K562 (cell line): ENCODE measurements at places on chromosomes 7 and 10. TPM values are rescaled to one million over a fixed set of nuclear protein-coding genes. Genes with fewer than 3 reads are reported as not detected.

The CDHR1 gene
- polyA plus RNA-seq, result 0.30 and 0.46 TPM in 2 replicates

GRCh38 chr10:22927661-22928403 is at the start of gene ARMC3:
ARMC3 (plus strand) TSS chr10:22928053; CDS start chr10:22931997, 3,944 bp downstream.
- DNase-seq, result peak; percentile 61

GRCh38 chr7:111168182-111168581 is 77.3 kb downstream of the LRRN3 start:
- no peak for DNase-seq

- DNase-seq, result no peak
Observed at GRCh38 chr7:149060156-149060555, 30.4 kb downstream of the ZNF786 start.

DNA sequence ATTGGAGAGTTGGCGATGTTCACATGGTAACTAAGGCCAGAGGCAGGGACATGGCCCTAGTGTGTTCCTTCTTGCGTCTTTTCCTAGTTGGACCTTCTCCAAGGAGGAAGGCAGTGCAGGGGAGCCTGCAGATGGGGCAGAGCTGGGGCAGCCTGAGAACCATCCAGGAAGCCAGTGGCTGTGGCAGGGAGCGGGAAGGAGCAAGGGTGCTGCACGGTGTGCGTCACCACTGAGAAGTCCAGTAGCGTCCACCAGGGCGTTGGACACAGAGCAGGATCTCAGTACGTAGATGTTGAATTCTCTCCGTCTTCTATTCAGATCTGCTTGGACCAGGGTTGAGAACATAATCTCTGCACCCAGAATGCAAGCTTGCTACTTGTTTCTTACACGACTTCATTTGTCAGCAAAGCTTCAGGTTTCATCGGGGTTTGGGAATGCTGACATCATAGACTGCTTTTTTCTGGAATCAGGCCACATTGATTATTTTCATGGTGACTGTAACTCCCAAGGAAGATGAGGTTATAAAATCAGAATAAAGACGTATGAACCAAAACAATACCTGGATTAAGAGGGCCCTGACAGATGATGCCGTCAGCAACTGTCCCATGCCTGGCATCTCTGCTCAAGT is 130.3 kb downstream of the HECW1 start:
- no peak for DNase-seq

- peak; percentile 98 for DNase-seq
Observed at GRCh38 chr7:16268821-16269768, 152.2 kb downstream of the CRPPA start.

DNA sequence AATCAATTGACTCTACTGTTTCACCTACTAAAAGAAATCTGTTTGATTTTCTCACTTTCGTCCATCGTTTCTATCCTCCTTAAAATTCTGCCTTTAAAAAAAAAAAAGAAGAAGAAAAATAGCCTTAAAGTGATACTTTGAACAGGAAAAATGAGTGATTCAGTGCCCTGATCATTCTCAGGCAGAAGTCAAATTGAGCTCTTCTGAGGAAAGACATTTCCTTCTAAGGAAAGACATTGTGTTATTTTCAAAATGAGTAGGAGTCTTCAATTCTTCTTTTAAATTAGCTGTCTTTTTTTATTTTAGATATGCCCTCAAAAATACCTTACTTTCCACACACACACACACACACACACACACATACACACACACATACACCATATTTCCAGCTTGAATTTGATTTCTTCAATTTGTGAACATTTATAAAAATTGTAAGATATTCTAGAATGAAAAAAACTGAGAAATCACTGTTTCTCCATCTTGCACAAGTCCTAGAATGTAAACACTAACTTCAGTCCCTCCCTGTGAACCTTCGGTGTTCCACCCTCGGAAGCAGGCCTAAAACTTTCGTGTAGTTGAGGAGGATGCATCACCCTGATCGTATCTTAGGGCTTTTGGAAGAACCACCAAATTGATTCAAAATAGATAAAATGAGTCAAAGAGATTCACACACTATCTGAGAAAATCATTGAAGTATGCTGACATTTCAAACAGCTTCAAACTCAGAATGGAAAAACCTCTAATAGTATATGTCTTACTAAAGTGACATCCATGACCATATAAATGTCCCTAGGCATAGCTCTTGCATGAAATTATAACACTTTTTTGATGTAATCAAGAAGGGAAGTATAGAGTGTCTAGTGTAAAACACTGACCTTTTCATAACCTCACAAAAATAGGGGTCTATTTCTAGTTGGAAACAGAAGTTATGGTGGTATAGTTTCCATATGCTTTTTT is 270.8 kb downstream of the GATA3 start:
- DNase-seq, result no peak

DNA sequence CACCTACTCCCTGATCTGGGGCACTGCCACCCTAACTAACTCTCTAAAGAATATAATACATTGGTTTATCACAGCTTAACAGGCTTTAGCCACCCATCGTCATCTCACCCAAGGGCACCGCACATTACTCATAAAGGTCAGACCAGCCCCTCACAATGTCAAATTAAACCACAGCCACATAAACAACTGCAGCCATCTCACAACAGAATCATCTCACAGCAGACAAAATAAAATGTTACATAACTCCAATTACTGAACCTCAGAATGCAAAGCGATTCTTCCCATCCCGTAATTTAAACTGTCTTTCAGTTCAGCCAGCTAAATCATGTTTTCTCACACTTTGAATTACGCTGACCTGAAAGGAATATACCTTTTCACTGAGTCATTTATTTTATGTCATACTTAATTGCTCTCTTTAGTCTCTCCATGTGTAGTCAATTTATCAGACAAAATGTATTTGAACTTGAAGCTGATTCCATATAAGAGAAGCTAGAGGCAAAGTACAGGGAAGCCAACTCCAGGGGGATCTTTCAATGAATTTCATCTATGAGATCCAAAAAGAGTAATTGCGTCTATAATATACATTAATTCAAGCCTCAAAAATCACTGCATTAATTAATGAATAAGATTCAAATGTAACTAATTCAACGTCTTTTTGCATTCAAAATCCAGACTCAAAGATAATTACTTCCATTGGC is 96.9 kb upstream of the NEBL start:
- no peak for DNase-seq

DNA sequence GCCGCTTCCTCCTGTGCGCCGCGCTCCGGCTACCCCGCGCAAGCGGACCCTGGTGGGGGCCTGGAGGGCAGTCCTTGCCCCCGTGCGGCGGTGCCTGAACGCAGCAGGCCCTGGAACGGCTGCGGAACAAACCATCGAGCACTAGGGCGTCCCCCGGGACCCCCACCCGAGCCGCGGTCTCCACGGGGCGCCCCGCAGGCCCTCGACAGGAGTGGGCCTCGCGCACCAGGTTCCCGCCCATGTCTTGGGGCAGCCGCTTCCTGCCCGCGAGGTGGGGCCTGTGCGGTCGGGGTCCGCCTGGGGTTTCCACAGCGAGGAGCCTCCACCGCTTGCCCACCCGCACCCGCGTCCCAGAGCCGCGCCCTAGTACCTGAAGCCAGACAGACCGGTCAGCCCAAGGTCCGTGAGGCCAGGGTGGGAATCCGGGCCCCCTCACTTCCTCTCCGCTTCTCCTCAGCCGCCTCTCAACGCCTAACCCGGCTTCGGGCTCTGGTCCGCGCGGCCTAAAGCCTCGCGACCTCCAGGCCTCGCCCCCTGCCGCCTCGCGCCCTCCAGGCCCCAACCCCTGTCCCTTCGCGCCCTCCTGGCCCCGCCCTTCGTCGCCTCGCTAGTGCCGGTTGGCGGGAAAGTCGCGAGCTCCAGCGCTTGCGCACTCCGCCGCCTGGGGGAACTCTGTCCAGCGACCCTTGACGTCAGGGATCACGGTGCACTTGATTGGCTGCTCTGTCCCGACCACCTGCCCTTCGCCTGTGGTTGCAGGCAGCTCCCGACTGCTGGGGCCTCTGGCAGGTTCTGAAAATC is 7.0 kb upstream of the GBX1 start:
- no peak for DNase-seq

- DNase-seq, result no peak
Observed at GRCh38 chr7:149584009-149584408, 86.4 kb upstream of the ZNF746 start.

DNA sequence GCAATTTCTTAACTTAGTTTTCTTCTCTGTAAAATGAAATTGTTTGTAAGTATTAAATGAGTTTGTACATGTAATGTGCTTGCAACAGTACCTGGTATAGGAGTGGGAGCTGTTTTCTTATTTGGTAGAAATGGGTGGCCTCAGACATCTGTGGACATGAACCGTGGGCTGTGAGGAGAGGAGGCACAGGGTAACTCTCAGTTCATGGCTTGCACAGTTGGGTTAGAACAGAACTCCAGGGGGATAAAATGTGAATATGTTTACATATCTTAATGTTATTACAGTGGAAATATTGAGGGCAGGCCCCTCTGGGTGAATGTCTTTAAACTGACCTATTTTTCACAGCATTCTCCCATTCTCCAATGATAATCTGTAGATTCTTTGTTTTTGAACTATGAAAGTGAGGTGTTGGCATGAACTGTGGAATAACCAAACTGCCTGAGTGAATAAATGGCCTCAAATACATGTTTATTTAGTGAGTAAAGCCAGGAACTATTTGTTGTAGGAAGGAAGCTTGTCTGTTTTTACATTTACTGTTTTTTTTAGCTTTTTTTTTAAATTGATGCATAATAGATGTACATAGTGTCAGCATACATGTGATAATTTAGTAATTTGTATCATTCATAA is 2.6 kb downstream of the ABCA13 start:
- no peak for DNase-seq

The FAM25G gene
- not detected in 2 replicates for polyA plus RNA-seq

- DNase-seq, result no peak
Observed at GRCh38 chr10:132158122-132158741, 28.5 kb upstream of the DPYSL4 start.

GRCh38 chr10:80701706-80702105 is 164.0 kb downstream of the SH2D4B start:
- DNase-seq, result no peak

GRCh38 chr7:99267481-99267840 is 5.2 kb upstream of the MYH16 start:
- DNase-seq, result no peak

The MLXIPL gene
- 11.1 and 18.4 TPM in 2 replicates for polyA plus RNA-seq

GRCh38 chr7:155845226-155845625 is 33.0 kb upstream of the SHH start:
- no peak for DNase-seq

The DEPP1 gene
- 0.21 and 0.26 TPM in 2 replicates for polyA plus RNA-seq

The INHBA gene
- polyA plus RNA-seq, result not detected in 2 replicates

The BAG3 gene
- polyA plus RNA-seq, result 13.1 and 15.3 TPM in 2 replicates

The SLC35G1 gene
- 4.9 and 6.0 TPM in 2 replicates for polyA plus RNA-seq

DNA sequence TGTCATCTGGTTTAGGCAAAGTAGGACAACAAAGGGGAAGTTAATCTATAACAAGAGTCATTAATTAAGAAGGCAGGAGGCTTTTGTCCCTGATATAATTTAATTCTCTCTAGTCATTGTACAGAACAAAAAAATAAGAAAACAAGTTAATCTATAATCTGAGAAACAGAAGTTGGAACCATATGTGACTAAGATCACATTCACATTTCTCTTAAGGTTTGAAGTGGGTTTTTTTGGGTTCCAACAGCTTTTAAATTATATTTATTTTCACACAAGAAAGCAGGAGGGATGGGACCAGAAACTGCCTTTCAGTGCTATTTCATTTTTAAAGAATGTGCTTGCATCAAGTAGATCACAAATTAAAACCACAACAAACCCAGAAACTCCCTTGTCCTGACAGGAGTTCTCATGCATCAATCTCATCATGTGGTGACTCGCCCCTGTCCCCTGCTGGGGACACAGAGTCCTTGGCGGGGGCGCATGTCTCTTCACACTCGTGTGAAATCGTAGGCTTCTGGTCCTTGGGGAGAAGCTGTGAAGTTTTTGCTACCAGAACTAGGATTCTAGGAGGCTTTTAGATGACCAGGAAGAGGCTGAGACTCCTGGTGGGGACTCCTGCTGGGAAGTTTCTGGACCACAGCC is 10.1 kb upstream of the OPN4 start:
- no peak for DNase-seq

DNA sequence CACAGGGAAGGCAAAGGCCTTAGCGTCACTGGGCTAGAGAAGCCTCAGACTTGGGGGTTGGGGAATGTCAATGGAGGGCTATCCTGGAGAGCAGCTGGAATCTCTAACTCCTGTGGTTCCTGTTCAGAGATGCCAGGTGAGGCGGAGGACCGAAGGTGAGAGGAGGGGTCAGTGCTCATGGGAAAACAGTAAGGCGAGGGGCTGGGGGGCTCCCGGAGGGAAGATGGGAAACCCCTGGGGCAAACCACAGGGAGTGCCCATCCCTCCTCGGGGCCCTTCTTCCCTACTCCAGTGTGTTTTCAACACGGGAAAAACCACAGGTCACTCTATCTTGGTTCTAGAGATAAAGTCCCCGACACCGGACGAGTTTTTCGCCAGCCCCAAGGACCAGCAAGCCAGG is 3.3 kb downstream of the LRCH4 start:
- no peak for DNase-seq

The ZNF117 gene
- polyA plus RNA-seq, result 12.8 and 14.1 TPM in 2 replicates

The SFTPA1 gene
- 0.05 TPM in 1 of 2 replicates, not detected in the other for polyA plus RNA-seq

The PRSS1 gene
- not detected in 2 replicates for polyA plus RNA-seq

- no peak for DNase-seq
Observed at GRCh38 chr10:70568781-70569495, 33.6 kb downstream of the PRF1 start.

- peak; percentile 52 for DNase-seq
Observed at GRCh38 chr10:60096761-60097513, 190.6 kb upstream of the CCDC6 start.

The SEMA3C gene
- not detected in 2 replicates for polyA plus RNA-seq

The FAM149B1 gene
- 6.0 and 8.7 TPM in 2 replicates for polyA plus RNA-seq

- no peak for DNase-seq
Observed at GRCh38 chr10:84076047-84076388, 63.3 kb upstream of the GHITM start.

- no peak for DNase-seq
Observed at GRCh38 chr10:22317076-22317370, 835 bp downstream of the COMMD3 start.

DNA sequence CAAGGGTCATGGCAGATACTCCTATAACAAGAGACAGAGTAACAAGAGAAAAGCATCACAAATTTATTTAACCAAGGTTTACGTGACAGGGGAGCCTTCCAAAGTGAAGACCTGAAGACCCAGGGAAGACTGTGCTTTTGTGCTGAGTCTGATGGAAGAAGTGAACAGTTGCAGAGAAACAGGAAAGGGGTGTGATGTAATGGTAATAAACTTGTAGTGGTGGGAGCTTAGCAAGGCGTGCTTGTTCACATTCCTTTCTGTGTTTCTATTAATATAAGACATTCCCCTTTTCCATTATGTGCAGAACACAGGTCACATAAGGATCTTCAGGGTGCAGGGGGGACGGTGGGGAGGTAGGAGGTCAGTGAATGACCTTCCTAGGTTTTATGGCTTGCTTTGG is 25.5 kb upstream of the C10orf67 start:
- DNase-seq, result no peak

The ANKRD30A gene
- polyA plus RNA-seq, result not detected in 2 replicates

DNA sequence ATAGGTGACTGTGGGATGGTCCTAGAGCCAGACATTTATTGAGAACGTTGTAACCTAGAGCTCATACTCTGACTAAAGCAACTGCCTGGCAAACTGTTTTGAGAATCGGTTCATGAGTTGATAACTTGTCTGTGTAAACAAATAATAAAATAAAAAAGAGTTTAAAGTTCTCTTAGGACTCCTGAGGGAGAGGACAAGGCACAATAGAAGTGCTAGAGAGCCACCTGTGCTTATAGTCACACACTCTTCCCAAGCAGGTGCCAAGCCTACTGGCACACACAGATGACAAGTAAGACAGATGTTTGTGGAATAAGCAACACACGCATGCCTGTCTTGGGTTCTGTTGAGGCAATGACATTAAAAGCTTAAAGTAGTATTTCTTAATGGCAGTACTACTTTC is 7.9 kb downstream of the EDRF1 start:
- DNase-seq, result no peak

The H2BK1 gene
- polyA plus RNA-seq, result not detected in 2 replicates
